Effector memory CD4-positive, alpha-beta T cell (primary cell): ENCODE measurements at places on chromosomes 4 and X.

DNA sequence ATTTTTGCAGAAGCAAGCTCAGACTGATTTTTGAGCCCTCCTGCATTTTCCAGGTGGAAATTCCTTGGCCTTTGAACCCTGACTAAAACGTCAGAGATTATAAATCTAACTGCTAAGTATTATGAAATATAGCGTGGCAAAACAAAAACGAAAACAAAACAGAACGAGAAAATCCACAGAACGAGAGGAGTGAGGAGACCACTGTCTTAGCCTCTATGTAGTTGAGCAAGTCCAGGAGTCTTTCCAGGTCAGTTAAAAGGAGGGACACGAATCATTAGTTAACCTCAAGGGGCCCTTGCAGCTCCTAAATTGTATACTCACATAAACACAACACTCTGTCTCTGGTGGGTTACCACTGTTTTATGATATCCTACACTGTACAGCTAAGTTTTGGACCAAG, 80.2 kb downstream of the SYNPO2 start:
- DNase-seq = no peak

DNA sequence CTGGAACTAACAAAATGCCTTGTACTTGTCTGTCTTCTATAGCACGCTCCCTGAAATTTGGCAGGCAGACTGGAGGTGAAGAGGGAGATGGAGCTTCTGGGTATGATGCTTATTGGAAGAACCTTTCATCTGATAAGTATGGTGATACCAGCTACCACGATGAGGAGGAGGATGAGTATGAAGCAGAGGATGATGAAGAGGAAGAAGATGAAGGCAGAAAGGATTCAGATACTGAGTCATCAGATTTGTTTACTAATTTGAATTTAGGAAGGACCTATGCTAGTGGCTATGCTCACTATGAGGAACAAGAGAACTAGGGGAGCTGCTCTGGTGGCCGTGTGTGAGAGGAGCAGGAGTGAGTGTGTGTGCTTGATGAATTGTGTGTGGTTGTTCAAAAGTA, 13.0 kb downstream of the ZNF330 start:
- DNase-seq = no peak

- DNase-seq = no peak
Observed at GRCh38 chr4:182955411-182955810, 38.2 kb upstream of the DCTD start.

GRCh38 chrX:47030339-47030738, 47.9 kb upstream of the RGN start:
- no peak for DNase-seq

DNA sequence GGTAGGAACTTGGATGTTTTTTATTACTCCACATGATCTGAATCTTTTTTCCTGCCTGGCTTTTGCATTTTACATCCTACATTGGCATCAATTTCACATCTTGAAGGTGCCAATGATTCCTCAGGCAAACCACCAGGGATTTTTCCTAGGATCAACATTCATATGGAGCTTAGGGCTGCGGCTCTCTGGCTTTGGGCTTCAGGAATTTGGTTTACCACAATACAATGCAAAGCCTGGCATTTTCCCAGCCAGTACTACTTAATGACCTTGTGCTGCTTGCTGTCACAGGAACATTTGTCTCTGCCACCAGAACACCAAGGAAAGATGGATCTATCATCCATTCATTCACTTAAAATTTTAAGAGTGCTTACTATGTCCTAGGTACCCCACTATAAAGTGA, 180.7 kb downstream of the PDGFC start:
- DNase-seq = no peak
